ENCODE measurements at places on chromosomes 7 and 10. TPM values are rescaled to one million over a fixed set of nuclear protein-coding genes. Genes with fewer than 3 reads are reported as not detected.

GNG11 gene
- total RNA-seq = 76.7 TPM

PIP gene
- total RNA-seq = not detected

WEE2 gene
- total RNA-seq = not detected

PDE1C gene
- total RNA-seq = 0.26 TPM

C7orf33 gene
- not detected for total RNA-seq

PUS7 gene
- total RNA-seq = 31.4 TPM

AMPH gene
- total RNA-seq = 2.8 TPM

CNPY1 gene
- total RNA-seq = not detected

CHCHD3 gene
- 40.1 TPM for total RNA-seq

GPR158 gene
- 0.40 TPM for total RNA-seq

TMEM130 gene
- total RNA-seq = 1.9 TPM

LRRTM3 gene
- not detected for total RNA-seq

MDH2 gene
- total RNA-seq = 96.7 TPM

CRCP gene
- 22.2 TPM for total RNA-seq

MMRN2 gene
- 1.3 TPM for total RNA-seq

RBM33 gene
- total RNA-seq = 11.6 TPM

LIPN gene
- total RNA-seq = not detected

CADPS2 gene
- total RNA-seq = 6.2 TPM

CALML5 gene
- not detected for total RNA-seq

AOC1 gene
- not detected for total RNA-seq

TEX36 gene
- total RNA-seq = not detected

PDK4 gene
- total RNA-seq = 1.2 TPM

PPP1R3C gene
- 17.3 TPM for total RNA-seq

UBE2H gene
- 40.3 TPM for total RNA-seq

NRG3 gene
- total RNA-seq = not detected

NUTM2D gene
- total RNA-seq = 0.56 TPM

ABLIM1 gene
- 2.7 TPM for total RNA-seq
